ENCODE measurements at places on chromosomes 7 and 10.
A peak's percentile ranks its signal among the peaks of the same experiment; 100 is the strongest.

GRCh38 chr7:2527505-2528467, 8.2 kb downstream of the LFNG start:
- no peak for DNase-seq

GRCh38 chr10:2296179-2296891, 559.0 kb upstream of the ADARB2 start:
- no peak for DNase-seq

DNA sequence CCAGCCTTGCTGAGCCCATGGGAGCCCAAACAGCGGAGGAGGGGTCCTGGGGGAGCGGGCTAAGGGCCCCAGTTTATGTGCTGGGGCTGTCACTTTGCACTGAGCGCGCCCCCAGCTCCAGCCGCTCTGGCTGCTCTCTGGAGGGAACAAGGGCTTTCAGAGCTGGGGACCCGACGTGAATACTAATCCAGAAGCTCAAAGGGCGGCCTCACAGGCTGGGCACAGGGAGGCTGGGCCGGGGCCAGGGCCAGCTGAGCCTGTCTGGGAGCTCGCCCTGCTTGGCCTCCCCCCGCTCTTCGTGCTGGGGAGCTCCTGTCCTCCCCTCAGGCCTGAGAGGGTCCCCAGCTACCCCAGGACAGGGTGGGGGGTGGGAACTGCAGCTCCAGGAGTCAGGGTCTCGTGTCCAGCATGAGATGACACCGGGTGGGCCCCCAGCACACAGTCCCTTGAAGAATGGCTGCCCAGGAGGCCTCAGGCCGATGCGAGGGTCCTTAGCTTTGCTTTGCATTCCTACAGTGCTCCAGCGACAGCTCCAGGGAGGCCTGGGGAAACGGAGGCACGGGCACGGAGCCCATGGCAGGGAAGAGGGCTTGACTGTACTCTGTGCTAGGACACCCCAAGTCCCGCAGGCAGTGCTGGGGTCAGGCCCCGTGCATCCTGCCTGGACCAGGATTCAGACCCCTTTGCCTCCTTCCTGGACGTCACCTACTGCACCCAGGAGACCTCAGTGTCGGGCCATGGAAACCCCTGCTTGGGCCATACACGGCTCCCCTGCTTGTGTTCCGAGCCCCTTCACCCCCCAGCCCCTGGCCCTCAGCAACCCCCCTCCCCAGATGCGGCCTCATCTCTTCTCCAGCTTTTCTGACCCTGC, 5.8 kb upstream of the AMZ1 start:
- no peak for DNase-seq

GRCh38 chr7:45161842-45162241, 4.3 kb downstream of the RAMP3 start:
- DNase-seq, result no peak

- DNase-seq, result no peak
These were observed 99.7 kb upstream of the IFRD1 start for GRCh38 chr7:112350585-112350984.

DNA sequence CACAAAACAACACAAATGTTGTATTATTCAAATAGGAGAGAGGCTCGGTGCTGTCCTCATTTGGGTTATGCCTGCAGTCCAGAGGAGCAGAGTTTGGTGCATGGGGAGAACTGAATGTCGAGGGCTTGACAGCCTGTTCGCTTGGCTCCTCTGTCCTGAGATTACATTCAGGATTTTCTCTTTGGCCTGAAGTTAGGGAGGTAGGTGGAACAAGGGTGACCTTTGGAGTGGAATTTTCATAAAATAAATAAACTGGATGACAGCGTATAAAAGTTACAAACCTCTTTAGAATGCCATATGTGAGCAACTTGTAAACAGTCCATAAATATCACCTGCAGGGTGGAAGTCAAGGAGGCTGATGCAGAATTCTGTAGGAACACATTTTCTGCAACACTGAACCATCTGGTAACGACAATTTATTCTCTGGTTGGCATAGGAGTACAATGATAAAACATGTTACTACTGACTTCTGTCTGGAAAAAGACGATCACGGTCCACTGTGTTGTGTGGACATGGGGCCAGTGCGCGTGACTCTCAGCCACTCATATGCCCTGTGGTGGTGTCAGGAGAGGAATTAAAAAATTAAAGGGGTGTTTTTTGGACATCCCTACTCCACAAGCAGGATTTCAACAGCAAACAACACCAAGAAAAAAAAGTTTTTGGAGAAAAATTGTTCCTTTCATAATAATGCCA, 33.2 kb downstream of the NRP1 start:
- no peak for DNase-seq

- no peak for DNase-seq
These were observed 17.3 kb downstream of the MGAM start for GRCh38 chr7:142012825-142013511.

GRCh38 chr10:28400176-28400575, 97.3 kb upstream of the MPP7 start:
- no peak for DNase-seq

GRCh38 chr7:155560982-155561686, 14.8 kb upstream of the CNPY1 start:
- DNase-seq, result no peak

- no peak for DNase-seq
These were observed 78.1 kb downstream of the ARL4A start for GRCh38 chr7:12765431-12766100.

- no peak for DNase-seq
These were observed at the start of gene INPP5A for GRCh38 chr10:132537684-132538001. Gene INPP5A (plus strand): TSS chr10:132537787. CDS start chr10:132538097, 310 bp downstream.

- DNase-seq, result peak; percentile 84
These were observed 14.4 kb downstream of the DENND2A start for GRCh38 chr7:140625908-140626868.

DNA sequence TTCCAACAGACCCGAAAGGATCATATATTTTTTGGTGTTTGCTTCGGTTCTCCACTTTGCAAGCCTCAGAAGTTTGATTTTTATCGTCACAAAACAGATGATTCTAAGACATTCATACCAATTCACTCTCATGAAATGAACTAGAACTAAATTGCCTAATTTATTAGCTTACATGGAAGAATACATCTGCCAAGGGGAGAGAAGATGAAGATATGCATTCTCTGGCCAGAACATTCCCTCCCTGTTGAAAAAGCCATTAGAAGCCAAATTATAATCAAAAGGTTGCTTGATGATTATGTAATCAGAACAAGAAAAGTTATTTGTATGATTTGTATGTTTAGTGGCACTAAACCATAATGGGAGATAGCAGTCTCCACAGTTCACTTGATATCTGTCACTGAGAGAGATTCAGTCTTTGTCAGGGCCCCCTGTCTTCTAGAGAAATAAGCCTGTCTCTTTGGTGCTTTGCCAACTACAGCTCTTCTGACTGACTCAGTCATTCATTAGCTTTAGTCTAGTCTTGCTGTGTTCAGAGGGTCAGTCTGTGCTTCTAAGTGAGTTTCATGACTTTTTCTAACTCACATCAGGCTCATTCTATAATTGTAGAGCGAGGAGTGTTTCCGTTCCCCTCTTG, 95.3 kb upstream of the GNAI1 start:
- DNase-seq, result no peak

- DNase-seq, result no peak
These were observed 98.5 kb downstream of the CARD11 start for GRCh38 chr7:2945171-2945570.

- DNase-seq, result peak; percentile 96
These were observed 179.4 kb downstream of the CACNA2D1 start for GRCh38 chr7:82263920-82264782.

DNA sequence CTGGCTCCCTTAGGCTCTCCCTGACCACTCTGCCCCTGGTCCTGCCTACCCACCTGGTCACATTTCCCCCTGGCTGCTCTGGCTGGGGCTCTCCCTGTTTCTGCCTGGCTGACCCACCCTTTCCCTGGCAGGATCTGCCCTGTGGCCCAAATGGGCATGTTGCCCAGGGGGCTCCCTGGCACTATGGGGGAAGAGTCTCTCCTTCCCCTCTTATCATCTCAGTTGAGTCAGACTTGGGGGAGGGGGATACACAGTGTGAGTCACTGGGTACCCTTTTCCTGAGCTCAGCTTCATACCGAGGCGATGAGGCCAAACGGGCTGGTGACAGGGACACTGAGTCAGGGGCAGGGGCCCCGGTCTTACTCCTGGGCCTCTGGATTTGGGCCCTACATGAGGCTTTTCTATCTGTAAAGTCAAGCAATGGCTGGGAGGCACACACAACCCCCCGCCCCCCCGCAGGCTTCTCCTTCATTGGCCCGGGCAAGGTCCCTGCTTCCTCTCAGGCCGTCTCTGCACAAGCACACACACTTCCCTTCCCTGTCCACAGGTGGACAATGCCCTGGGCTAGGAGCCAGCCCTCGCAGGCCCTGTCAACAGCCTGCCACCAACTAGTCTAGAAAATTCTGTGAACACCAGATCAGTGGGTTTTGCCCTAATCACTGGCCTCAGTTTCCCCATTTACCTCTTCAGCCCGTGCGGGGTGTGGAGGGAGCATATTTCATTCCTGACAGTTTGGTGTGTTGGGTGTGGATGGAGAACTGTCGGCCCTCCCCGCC, 627 bp upstream of the FLNC start:
- peak; percentile 39 for DNase-seq

GRCh38 chr7:57427146-57427545, 22.8 kb upstream of the ZNF716 start:
- no peak for DNase-seq

DNA sequence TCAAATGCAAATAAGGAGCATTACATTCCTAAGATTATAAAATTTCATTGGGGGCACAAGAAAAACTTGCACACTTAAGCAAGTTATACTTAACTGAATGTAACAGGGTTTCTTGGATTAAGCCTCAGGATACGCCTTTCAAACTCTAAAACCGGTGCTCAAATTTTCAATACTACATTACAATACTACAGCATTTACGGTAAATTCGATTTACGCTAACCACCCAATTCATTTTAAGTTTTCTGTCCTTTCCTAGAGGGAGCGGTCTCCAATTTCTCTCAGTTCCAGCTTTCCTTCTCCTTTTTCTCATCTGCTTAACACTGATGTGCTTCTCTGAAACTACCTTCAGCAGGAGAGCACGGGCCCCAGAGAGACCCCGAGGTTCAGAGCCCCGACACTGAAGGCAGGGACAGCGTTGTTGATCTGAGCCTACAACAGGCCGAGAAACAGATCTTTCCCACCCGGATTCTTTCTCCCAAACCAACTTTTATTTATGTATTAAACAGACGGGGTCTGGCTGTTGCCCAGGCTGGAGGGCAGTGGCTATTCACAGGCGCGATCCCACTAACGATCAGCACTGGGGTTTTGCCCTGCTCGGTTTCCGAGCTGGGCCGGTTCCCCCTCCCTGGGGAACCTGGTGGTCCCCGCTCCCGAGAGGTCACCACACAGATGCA, 798 bp downstream of the ZNF425 start:
- peak; percentile 19 for DNase-seq

- peak; percentile 71 for DNase-seq
These were observed 1.1 kb downstream of the FKBP9 start for GRCh38 chr7:32958046-32959025.

- no peak for DNase-seq
These were observed 269.6 kb downstream of the KCNMA1 start for GRCh38 chr10:77368006-77368405.

DNA sequence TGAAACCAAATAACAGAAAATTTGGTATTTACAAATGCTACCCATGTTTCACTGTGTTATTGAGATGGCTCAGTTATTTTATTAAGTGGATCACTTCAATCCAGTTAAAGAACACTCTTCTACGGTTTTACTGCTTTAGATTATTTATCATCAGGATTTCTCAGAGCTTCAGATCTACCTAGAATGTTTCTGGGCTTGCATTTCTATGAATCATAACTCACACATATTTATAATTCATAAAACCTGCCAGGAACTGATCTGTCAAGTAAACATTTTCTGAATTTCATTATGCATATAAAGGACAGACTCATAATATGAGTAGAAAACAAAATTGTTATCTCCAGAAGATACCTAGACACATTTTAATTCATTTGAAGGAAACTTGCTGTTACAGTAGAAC, 1172.3 kb upstream of the LRRTM3 start:
- no peak for DNase-seq

DNA sequence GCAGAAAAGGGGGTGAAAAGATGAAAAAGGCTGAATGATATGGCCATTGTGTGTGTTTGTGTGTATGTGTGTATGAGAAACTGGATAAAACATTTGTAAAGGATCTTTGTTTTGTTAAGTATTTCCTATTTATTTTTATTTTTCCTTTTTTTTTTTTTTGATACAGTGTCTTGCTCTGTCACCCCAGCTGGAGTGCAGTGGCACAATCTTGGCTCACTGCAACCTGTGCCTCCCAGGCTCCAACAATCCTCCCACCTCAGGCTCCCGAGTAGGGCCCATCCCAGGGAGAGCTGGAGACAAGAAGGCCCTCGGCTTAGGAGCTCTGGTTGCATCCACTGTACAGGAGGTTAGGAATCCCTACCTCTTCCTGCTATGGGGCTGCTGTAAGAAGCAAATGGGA, 6.9 kb upstream of the CALML5 start:
- no peak for DNase-seq

GRCh38 chr10:77974396-77975074, 48.0 kb upstream of the DLG5 start:
- no peak for DNase-seq

DNA sequence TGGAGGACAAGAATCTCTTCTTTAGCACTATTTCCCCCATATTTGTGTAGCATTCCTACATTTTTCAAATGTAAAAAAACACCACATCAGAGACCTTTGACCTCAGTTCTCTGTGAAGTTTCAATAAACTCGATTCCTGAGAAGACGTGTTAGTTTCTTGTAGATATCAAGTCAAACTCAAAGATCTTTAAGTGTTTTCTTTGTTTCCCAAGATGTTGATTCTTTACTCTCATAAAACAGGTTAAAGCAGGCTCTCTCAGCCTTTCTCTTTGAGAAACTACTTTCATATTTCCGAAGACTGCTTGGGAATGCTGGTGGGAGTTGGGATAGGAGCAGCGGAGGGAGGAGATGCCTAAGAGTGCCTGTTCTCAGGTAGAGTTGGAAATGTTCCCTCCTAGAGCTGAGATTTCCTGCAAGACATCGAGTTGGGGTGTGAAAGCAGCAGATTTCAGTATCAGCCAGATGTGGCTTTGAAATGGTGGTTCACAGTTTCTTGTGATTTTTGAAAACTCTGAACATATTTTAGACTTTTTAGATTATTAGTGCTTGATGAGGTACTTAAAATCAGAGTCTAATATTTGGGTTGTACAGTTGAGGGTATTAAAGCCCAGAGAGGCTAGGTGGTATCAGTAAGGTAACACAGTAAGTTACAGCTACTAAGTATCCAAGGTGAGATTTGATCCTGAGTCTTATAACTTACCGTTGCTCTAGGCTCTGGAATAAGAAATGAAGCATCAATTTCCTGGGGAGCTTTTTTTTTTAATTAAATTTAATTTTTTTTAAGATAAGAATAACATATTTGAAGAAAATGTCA, 13.9 kb downstream of the ADK start:
- DNase-seq, result no peak

DNA sequence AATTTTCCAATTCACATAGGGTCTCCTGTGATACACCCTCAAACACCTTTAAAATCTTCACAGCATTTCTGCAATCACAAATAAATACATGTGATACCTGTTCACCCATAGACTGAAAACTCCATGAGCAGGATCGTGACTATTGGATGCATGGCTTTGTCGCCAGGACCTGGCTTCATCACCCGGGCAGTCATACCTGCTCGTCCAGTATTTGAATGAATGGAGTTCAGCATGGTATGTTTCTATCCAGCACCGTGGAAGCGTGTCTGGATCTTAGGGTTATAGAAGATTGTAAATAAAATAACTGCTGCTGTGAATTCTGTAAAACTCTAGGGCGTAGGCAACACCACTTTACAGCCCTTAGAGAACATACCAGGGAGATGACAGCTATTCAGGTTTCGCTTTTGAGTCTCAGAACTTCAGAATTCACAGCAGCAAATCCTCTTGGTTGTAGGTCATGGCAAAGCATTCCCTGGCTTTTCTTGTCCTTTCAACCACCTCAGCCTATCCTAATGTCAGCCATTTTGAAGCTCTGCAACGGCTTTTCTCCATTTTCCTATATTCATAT, 47.4 kb upstream of the USP6NL start:
- no peak for DNase-seq

Measured in HAP-1 (cell line).